Stimulated activated CD8-positive, alpha-beta memory T cell treated with anti-CD3 and anti-CD28 coated beads, Interleukin-4, amount 100 ng/mL, for 4 hours (primary cell): ENCODE measurements at places on chromosomes 5 and 9.

DNA sequence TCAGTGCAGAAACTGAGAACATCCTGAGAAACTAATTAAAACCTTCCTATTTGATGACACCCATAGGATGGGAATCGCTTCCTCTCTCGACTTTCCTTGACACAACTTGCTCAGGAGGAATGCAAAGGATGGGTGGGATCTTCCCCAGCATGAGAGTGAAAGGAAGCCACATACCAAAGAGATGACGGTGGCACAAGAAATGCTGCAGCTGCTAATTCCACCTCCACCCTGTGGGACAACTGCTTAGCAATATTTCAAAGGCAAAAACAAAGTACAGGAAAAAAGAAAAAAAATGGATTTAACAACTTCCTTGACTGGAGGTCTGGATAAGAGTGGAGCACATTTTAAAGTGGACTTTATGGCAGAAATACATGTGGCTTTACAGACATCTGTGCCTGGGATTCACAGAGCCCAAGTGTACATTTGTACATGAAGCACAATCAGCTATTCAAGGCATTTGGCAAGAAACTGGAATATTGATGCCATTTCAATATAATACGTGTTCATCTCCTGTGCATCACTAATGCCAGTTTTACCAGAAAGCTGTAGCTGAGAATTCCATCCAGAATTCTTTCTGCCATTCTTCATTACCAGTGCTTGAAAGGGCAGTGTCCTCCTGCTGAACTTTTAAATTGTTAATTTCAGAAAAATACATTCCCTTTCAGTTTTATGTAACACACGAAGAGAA lies 359.2 kb upstream of the ACTBL2 start:
- no peak for DNase-seq

- no peak for DNase-seq
These were observed 40.1 kb downstream of the CCNJL start for GRCh38 chr5:160272264-160272663.

- no peak for DNase-seq
These were observed 11.2 kb downstream of the LIX1 start for GRCh38 chr5:97131139-97131710.

- no peak for DNase-seq
These were observed 347.5 kb downstream of the SEMA5A start for GRCh38 chr5:9198394-9198793.

- DNase-seq: no peak
These were observed 75.0 kb downstream of the TTC39B start for GRCh38 chr9:15231788-15232635.

DNA sequence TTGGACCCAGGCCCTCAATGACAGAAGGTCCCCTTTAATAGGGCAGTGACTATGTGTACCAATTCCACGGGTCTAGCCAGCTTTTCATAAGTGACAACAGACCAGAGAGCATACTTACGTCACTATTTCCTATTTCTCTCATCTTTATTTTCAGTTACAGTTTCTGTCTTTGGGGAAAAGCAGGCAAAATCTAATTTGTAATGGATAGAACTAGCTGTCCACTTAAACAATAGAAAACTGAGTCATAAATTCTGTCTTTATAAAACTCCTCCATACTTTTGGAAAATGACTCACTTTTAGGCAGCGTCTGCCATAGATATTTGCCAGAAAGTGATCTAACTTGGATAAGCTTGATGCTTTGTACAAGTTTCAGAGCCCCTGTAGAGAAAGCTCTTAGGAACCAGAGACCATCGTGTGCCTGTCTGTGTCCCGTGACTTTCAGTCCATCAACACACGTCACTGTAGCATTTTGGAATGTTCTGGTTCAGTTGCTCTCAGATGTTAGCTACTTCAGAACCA lies 101.9 kb downstream of the F2RL2 start:
- no peak for DNase-seq

GRCh38 chr5:151572657-151573368 lies 18.3 kb downstream of the FAT2 start:
- DNase-seq: no peak

DNA sequence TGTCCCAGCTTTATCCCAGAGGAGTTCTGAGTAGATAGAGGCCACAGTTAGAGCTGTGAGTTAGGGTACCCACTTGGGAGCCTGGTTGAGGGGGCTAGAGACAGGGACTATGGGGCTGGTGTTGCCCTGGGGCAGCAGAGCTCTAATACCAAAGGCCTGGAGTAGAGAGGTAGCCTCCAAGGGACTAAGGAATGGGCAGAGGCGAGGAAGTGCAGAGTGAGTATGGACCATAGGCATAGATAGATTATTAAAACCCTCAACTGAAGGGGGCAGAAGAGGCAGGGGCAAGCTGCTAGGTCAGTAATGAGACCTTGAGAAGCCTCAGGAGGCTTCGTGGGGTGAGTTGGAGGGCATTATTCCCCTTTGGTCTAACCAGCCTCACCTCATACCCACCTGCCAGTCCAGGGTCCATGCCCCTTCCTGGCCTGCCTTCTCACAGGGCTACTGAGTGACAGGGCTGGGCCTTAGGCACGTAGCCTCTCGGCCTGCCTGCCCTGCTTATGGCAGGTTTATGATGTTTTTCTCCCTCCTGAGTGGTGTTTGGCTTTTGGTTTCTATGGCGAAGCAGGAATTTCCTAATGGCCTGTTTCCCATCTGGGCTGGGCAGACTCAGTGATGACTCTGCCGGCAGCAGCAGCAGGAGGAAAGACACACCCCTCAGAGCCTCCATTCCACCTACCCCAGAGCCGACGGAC lies 8.0 kb downstream of the PDLIM4 start:
- no peak for DNase-seq

- no peak for DNase-seq
These were observed 21.7 kb downstream of the SLC30A5 start for GRCh38 chr5:69115526-69115925.

DNA sequence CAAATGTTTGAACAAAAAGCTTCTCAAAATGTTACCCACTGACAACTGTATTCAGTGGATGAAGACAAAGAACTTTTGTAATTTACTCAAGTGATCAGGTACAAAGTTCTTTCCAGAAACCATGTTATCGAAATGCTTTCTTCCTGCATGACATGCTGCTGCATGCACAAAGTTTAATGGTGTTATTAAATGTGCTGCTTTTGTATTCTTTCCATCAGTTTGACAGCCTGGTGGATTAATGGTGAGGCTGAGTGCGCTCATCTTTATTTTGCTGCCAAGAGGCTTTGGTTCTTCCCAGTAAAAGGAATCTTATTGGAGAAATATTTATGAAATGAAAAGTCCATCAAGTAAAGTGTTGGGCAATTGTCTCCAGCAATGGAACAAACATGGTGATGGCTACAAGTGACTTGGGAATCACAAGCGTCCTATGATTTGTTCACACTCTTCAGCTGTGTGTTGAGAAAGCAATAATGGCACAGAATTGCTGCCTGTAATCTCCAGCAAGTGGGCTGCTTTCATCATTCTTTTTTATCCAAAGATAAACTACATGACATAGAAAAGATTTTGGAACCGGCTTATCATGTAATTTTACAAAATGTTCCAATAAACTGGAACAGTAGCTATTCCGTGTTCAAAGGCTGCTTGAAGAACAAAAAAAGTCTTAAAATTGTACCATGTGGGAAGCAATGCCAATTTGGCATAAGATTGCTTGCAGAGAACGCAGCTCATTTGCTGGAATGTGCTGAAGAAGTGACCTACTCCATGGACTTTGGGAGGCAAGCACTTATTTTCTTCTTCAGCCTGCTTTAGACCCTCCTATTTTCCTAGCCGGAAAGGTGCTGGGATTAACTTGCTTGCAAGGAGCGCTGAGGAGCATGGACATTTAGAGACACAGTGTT lies 153.1 kb downstream of the HSD17B3 start:
- DNase-seq: no peak

GRCh38 chr9:34546834-34547827 lies 24.3 kb upstream of the ENHO start:
- DNase-seq: no peak

DNA sequence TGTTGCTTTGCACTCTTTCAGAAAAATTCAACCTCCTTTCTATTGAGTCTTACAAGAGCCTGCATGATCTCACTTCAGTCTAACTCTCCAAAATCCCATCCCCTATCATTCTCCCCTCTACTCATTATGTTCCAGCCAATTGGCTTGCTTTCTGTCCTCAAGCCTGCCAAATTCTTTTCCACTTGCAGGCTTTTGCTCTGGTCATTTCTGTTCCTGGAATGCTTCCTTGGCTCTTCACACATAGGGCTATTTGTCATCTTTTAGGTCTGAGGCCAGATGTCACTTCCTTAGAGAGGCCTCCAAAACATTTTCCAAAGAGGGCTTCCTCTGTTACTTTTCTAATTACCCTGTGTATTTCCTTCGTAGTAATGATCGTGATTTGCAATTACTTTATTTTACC lies 11.8 kb upstream of the CHD1 start:
- DNase-seq: no peak

DNA sequence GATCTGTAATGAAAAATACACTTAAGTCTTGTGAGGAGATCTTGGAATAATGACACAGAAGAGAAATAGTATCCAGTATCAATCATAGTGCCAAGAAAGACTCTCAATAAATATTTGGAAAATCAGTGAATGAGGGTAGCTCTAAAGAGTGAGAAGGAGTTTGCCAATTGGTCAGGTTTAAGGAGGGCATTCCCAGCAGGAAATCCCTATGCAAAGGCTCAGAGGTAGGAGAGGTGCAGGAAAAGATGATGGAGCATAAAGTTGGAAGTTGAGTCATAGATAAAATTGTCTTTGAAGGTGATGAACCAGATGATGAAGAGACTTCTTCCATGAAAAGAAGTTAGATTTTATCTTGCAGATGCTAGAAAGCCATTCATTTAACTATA lies 27.8 kb downstream of the TNPO1 start:
- no peak for DNase-seq

GRCh38 chr9:120210274-120210673 lies 369.7 kb downstream of the CDK5RAP2 start:
- DNase-seq: no peak

DNA sequence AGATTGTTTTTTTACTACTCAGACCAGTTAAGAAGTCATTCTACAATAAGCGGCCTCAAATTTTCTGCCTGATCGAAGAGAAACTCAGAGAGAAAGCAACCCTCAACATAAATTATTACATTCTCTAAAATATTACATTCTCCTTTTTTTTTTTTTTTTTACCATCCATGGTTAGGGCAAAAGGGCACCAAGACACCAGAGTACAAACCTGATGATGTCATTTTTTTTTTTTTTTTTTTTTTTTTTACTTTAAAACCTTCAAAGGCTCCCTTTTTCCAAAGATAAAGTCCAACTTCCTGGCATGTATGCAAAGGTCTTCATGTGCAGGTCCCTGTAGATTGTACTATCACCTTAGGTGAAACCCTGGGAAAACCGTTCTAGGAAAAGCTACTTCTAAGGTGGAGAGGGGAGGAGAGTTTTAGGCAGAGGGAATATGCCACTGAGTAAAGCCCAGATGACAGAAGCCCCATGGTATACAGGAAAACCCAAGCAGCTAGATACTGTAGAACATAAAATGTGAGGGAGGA lies 104.4 kb downstream of the SSBP2 start:
- DNase-seq: no peak

DNA sequence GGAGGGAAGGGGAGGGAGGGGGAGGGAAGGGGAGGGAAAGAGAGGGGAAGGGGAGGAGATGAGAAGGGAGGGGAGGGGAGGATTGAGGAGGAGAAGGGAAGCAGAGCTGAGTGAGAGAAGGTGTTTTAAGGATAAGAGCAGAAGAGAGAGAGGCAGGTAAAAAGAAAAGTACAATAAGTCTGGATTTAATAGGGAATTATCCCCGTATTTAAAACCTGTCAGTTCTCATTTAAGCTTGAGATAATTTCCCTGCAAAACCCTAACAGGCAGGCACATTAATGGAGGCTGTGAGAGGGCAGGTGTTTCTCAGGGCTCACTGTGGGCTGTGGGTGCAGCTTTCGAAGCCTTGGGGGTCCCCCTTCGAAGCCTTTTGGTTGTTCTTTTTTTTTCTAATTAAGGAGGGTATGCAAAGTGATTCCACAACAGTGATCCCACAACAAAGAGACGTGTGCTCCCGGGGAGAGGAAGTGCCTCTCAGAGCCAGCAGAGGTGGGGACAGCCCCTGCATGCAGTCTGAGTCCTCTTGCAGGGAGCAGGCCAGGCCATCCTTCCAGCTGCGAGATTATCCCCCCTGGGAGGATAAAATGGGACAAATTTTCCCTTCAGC lies 317.9 kb upstream of the IRX1 start:
- no peak for DNase-seq

DNA sequence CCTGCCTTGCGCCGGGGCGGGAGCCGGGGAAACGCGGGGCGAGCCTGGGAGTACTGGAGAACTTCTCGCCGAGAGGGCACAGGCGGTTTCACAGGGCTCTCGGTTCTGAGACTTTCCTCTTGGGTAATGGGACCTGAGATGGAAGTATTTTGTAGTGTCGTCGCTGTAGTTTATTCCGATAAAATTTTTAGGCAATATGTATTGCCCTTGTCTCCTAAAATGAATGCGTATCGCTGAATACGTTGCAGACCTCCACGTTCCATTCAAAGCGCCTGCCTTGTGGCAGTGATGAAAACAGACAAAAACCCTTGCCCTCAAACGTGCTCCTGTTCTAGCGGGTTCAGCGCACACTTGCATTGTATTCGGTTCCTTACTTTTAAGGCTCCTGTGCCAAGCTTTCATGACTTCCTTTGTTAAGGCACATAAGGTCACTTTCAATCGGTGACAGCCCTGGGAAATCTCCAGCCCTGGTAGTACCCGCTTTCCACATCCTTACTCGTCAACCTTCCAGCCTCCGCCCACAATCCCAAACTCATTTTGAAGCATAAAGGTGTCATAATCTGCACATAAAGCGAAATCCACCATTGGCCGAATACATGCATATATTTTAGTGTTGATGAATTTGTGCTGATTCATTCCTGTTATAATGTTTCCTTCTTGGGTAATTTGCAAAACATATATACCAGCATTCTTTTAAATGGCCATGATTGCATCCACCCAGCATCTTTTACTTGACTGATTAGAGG lies 694 bp downstream of the RMI1 start:
- DNase-seq: no peak

DNA sequence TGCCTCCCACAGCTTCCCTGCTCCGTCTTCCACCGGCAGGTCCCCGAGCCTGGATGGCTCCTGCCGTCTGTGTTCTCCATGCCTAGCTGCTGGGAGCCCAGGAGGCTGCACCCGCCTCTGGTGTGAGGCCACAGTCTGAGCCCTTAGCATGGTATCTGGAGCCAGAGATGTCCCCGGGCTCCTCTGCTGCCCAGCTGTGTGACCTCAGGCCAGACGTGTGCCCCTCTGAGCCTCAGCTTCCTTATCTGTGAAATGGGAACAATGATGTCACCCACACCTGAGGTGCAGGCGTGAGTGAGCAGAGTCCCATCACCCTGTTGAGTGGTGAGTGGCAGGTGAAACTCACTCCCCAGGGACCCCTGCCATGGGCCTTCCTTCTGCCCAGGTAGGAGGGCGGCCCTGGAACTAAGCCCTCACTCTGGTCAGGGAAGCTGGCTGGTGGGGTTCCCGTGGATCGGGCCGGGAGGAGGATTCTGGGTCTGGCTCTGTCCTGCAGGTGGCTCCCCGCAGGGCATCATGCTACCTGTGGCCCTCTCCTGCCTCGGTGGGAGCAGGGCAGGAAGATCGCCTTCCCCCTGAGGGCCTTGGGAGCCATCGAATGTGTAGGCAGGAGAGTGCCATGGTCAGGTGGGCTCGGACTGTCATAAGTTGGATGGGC lies 239.0 kb downstream of the PBX3 start:
- DNase-seq: no peak

- DNase-seq: no peak
These were observed 7.7 kb downstream of the AQP3 start for GRCh38 chr9:33439731-33440130.

GRCh38 chr9:36855448-36856315 lies 178.4 kb downstream of the PAX5 start:
- no peak for DNase-seq

GRCh38 chr9:89675058-89675742 lies 70.4 kb downstream of the GADD45G start:
- DNase-seq: no peak
